ENCODE measurements at places on chromosomes 12 and 14. TPM values are rescaled to one million over a fixed set of nuclear protein-coding genes. Genes with fewer than 3 reads are reported as not detected.

DNA sequence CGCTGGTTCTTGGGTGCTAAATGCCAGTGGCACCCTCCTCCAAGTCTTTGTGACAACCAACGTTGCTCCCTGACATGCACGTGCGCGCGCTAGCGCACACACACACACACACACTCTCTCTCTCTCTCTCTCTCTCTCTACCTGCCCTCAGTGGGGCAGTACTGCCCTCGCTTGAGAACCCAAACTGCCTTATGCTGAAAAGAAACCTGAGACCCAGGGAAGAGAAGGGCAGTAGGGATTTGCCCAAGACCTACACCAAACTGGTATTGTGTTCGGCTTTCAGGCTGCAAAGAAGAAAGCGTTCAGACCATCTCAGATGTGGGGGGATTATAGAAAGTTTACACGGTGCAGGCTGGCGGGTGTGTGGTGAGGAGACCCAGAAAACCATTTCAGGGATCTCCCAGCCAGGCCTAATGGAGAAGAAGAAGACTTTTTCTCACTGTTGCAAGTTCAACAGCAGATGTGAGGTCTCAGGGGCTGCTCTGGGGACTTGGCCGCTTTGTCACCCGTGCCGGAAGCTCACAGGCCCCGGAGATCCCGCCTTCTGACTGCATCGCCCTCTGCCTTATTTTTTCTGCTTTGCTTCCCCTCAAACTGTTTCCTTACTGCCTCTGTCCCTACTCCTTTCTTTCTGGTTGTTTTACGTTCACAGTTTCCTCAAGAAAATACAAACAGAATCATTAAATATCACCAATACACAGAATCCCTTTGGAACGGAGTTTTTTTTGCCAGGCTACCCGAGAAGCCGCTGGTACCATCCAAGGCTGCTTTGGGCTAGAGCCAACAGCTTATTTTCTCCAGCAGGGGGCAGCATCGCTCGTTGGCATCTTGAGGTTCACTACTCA is 82.4 kb downstream of the PPM1A start:
- peak overlapping the region; percentile 42 for H3K4me3 ChIP-seq
- H3K27ac ChIP-seq, result peak overlapping the region; percentile 60
- peak; percentile 91 for DNase-seq

Gene LRTM2
- not detected for total RNA-seq

- H3K36me3 ChIP-seq, result no peaks in the 10 kb centered on the region
- H3K4me1 ChIP-seq, result peaks cover 34% of the 10 kb centered on the region
- H3K27ac ChIP-seq, result peak overlapping the region; percentile 66
- no peak overlapping the region for H3K4me3 ChIP-seq
- no peak for DNase-seq
Measured at GRCh38 chr12:14239350-14239934, 126.0 kb upstream of the ATF7IP start.

DNA sequence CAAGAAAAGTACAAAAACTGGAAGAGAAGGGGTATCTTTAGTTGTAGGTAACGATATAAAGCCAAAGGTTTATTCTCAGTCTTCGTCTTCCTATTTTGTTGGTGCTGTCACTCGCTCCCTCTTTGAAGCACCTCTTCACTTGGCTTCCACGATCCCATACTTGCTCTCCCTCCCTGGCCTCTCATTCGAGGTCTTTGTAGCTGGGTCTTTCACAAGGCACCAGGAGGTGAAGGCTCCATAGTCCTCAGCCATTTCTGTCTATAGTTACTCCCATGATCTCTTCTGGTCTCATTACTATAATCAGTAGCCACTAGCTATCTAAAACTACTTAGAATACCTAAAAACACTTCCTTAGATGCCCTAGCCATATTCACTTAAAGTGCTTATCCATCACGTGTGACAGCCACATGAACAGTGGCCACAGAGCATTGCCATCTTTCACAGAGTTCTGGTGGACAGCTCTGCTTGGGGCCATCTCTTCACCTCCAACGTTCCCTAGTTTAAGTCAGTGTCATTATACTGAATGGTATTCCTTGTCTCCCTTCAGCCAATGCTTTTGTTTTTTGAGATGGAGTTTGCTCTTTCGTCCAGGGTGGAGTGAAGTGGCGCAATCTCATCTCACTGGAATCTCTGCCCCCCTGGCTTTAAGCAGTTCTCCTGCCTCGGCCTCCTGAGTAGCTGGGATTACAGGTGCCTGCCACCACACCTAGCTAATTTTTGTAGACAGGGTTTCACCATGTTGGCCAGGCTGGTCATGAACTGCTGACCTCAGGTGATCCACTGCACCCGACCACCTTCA is 57.1 kb downstream of the ATP2A2 start:
- H3K4me1 ChIP-seq, result no peaks in the 10 kb centered on the region
- H3K27ac ChIP-seq, result no peak overlapping the region
- H3K27me3 ChIP-seq, result no peaks in the 10 kb centered on the region
- no peak overlapping the region for H3K4me3 ChIP-seq

GRCh38 chr14:99821519-99822508 is 28.6 kb downstream of the EML1 start:
- H3K36me3 ChIP-seq, result no peaks in the 10 kb centered on the region
- H3K27ac ChIP-seq, result no peak overlapping the region
- DNase-seq, result no peak
- H3K4me1 ChIP-seq, result no peaks in the 10 kb centered on the region
- no peaks in the 10 kb centered on the region for H3K27me3 ChIP-seq

Gene CLEC1A
- total RNA-seq, result 7.6 TPM

Gene APOF
- total RNA-seq, result not detected

DNA sequence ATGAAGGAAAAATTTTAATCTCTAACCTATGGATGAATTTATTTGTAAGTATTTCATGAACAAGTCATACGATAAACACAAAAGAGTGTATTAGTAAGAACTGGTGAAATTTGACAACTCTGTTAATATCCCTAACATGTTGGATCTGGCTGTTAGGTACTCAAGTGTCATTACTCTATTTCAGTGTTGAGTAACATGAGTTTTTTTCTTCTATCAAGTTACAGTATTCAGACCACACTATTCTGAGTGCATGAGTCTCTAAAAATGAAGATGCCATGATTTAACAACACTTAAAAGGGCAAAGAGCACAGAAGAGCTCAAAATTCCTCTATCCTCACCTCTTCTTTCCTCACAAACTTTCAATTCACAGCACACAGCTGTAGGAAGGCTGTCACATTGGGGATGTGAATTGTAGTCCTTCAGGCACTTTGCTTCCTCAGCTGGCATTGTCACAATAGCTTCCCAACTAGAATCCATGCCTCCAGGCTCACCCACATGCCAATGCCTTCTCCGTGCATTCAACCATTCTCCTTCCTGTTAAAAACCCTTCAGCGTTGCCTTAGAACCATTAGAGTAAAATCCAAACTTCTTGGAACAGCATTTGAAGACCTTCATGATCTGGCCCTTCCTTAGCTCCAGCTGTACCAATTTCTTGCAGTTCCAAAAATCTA is 73.7 kb upstream of the DBX2 start:
- no peaks in the 10 kb centered on the region for H3K36me3 ChIP-seq
- H3K27ac ChIP-seq, result no peak overlapping the region
- H3K4me1 ChIP-seq, result no peaks in the 10 kb centered on the region
- H3K4me3 ChIP-seq, result no peak overlapping the region
- DNase-seq, result no peak

DNA sequence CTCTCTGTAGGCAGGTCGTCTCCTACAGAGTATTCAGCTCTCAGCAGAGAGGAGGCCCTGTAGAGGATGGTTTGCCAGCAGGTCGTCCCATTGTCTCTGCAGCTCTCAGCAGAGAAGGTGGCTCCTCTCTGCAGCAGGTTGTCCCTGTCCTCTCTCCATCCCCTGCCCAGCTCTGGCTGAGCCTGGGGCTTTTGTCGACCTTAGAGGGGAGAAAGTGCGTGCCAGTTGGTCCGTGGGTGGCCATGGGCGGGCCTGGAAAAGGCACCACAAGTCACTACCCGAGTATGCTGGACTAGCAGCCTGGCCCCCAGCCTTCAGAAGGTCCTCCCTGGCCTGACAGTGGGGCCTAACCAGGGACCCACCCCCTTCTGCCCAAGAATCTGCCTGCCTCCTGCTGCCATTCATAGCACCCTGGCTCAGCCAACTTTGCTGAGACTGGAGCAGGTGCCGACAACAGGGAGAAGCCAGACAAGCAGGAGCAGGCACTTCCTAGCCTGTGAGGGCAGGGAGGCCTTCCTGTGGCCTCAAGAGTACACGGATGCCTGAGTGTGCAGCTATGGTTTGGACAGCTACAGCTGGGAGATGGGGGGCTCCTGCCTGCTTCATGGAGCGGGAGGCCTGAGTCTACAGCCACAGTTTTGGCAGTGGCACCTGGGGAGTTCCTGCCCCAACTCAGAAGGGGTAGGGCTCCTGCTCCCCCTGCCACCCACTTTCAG is 59.7 kb upstream of the KCNH3 start:
- H3K27me3 ChIP-seq, result no peaks in the 10 kb centered on the region
- H3K27ac ChIP-seq, result no peak overlapping the region
- peaks cover 13% of the 10 kb centered on the region for H3K36me3 ChIP-seq
- H3K4me3 ChIP-seq, result no peak overlapping the region
- no peaks in the 10 kb centered on the region for H3K4me1 ChIP-seq

GRCh38 chr12:23847857-23848256 is 101.6 kb downstream of the SOX5 start:
- no peak overlapping the region for H3K4me3 ChIP-seq
- no peaks in the 10 kb centered on the region for H3K27me3 ChIP-seq
- no peak overlapping the region for H3K27ac ChIP-seq
- DNase-seq, result no peak

GRCh38 chr12:91109148-91109564 is 2.1 kb downstream of the LUM start:
- H3K27ac ChIP-seq, result no peak overlapping the region
- H3K36me3 ChIP-seq, result no peaks in the 10 kb centered on the region
- no peaks in the 10 kb centered on the region for H3K4me1 ChIP-seq
- DNase-seq, result no peak
- no peak overlapping the region for H3K4me3 ChIP-seq

- H3K27me3 ChIP-seq, result no peaks in the 10 kb centered on the region
- H3K4me3 ChIP-seq, result no peak overlapping the region
- H3K27ac ChIP-seq, result peak overlapping the region; percentile 19
- no peaks in the 10 kb centered on the region for H3K36me3 ChIP-seq
- DNase-seq, result no peak
- peaks cover 77% of the 10 kb centered on the region for H3K4me1 ChIP-seq
Measured at GRCh38 chr12:50538182-50538581, 33.4 kb downstream of the DIP2B start.

DNA sequence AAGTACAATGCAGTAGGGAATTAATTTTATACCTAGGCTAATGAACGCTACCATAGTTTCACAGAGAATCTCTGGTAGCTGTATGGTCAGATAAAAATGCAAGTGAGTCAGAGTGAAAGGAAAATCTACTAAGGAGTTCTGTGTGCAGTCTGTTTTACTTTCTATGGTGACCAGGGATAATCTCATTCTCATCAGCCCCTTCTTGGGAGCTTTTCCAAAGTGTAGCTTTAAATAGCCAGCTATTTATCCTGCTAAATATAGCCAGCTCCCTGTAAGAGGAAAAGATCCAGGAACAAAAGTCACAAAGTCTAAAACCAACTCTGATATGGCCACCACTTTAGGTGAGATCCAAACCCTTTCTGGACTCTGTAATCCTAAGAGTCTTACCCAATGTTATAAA is 75.5 kb downstream of the TMEM116 start:
- H3K36me3 ChIP-seq, result no peaks in the 10 kb centered on the region
- no peak for DNase-seq
- no peaks in the 10 kb centered on the region for H3K27me3 ChIP-seq
- H3K27ac ChIP-seq, result no peak overlapping the region

DNA sequence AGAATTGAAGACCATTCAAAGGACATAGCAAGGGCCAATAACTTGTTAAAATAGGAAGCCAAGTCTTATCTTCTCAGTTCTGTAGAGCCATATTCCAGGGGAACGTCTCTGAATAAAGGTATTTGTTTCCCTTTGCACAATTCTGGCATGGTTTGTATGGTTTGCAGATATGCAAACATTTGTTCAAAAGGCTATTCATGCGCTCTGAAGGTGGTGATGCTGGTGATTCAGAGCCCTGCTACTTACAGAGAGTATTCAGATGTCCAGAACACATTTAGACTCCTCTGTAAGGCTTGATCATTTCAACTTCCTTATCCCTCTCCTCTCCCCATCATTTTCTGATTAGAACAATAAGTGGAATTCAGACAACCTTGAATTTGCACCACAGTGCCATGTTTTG is 35.9 kb downstream of the SLC4A8 start:
- no peak for DNase-seq
- H3K27ac ChIP-seq, result no peak overlapping the region
- H3K27me3 ChIP-seq, result no peaks in the 10 kb centered on the region
- no peak overlapping the region for H3K4me3 ChIP-seq
- H3K4me1 ChIP-seq, result no peaks in the 10 kb centered on the region

GRCh38 chr14:95490727-95491451 is 25.6 kb downstream of the SYNE3 start:
- H3K4me1 ChIP-seq, result peaks cover 60% of the 10 kb centered on the region
- peaks cover 3% of the 10 kb centered on the region for H3K36me3 ChIP-seq
- no peaks in the 10 kb centered on the region for H3K27me3 ChIP-seq
- no peak overlapping the region for H3K27ac ChIP-seq
- no peak for DNase-seq

DNA sequence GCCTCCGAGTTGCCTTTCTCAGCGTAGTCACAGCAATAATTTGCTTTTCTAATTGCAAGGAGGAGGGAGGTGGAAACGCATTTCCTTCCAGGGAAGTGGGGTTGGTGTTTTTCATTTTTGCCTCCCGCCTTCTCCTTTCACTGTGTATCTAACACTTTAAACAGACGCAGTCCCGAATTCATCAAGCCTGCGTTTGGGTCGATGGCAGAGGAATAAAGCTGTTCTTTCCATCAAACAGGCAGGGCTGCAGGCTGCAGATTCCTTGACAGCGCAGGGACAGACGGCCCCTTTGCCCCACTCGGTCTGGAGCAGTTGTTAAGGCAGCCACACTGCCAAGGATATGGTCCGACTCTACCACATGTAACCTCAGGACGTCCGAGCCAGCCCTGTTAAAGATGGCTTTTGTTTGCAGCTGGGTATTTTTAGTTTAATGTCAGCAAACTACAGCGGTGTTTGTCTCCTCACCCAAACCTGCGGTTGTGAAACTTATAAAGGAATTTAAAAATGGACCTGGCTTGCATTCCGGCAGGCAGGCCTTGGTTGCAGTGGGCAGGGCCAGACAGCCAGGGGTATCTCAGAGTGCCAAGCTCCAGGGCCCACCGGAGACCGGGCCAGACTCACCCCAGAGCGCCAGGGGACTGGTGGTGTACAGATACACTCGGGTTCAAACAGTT is 2.1 kb downstream of the CHST11 start:
- peak overlapping the region; percentile 94 for H3K4me3 ChIP-seq
- H3K4me1 ChIP-seq, result peaks cover 45% of the 10 kb centered on the region
- H3K36me3 ChIP-seq, result no peaks in the 10 kb centered on the region
- H3K27ac ChIP-seq, result peak overlapping the region; percentile 89
- H3K27me3 ChIP-seq, result no peaks in the 10 kb centered on the region

DNA sequence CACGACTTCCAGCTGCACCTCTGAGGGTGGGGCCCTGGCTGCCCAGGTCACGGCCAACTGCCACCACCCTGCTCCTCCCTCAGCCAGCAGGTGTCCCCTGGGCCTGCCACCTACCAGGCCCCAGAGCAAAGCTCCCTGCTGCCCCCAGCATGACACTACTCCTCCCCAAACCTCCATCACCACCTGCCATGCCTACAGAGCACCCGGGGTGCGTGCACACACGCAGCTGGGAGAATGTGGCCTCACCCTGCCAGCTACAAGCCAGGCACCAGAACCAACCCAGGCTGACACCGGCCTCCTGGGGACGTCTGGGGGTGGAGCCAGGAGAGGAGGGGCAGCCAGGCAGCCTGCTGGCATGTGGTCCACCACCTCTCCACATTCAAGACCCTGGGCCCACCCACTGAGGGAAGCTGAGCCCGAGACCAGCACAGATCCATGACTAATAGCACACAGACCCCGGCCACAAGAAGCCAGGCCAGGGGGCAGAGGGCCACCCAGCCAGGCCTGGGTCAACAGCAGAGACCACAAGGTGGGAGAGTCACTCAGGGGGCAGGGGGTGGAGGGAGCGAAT is 3.4 kb downstream of the JAG2 start:
- H3K4me1 ChIP-seq, result peaks cover 22% of the 10 kb centered on the region
- no peak for DNase-seq
- H3K27ac ChIP-seq, result no peak overlapping the region
- no peaks in the 10 kb centered on the region for H3K36me3 ChIP-seq
